ENCODE measurements at places on chromosomes 7 and 10. TPM values are rescaled to one million over a fixed set of nuclear protein-coding genes. Genes with fewer than 3 reads are reported as not detected.

- DNase-seq, result no peak
Observed at GRCh38 chr7:151803841-151804240, 73.1 kb downstream of the PRKAG2 start.

DNA sequence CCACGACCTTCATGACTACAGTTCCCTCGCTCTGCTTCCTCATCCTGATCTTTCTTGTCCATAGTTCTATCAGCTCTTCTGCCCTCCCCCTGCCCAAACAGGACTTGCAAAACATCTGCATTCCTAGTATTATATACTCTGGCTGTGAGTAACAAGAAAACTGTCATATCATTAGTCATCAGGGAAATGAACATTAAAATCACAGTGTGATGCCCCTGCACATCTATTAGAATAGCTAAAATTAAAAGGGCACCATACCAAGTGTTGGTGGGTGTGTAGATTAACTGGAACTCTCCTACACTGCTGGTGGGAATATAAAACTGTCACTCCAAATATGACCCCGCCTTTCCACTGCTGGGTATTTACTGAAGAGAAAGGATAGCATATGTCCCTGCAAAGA, 141.8 kb downstream of the C7orf25 start:
- DNase-seq, result no peak

DNA sequence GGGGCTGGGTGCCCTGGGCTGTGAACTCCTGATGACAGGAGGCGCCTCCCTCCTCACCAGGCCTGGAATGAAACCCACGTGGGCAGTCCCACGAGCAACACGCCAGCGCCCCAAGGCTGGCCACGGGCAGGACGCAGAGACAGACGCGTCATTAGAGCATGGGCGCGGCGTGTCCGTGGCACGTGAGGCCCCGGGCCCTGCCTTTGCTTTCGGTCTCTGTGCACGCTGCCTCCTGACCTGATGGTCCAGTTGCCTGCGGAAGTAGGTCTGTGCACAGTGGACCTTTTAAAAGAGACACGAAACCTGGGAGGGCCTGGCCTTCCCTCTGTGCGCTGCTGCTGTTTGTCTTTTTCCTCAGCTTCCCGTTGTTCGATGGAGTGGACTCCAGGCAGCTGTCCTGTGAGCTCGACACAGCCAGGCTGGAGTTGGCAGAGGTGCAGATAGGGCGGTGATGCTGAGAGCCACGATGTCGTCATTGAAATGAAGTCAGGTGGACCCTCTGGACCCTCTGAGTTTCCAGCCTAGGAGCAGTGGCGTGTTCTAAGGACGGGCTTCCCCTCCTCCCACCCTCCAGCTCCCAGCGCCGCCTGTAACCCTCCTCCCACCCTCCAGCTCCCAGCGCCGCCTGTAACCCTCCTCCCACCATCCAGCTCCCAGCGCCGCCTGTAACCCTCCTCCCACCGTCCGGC, 40.1 kb upstream of the CFAP46 start:
- DNase-seq, result no peak

GRCh38 chr7:100675105-100675451, 1.5 kb downstream of the GNB2 start:
- DNase-seq, result no peak

DNA sequence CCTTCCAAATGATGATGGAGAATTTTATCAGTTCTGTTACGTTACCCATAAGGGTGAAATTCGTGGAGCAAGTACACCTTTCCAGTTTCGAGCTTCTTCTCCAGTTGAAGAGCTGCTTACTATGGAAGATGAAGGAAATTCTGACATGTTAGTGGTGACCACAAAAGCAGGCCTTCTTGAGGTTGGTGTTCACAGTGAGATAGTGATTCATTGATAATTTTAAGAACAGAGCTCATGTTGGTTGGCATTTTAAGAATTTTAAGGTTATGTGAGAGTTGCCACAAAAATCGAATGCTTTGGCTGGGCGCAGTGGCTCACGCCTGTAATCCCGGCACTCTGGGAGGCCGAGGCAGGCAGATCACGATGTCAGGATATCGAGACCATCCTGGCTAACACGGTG, 25.9 kb downstream of the TAX1BP1 start:
- no peak for DNase-seq

- DNase-seq, result no peak
Observed at GRCh38 chr10:91339729-91340128, 70.4 kb upstream of the HECTD2 start.

DNA sequence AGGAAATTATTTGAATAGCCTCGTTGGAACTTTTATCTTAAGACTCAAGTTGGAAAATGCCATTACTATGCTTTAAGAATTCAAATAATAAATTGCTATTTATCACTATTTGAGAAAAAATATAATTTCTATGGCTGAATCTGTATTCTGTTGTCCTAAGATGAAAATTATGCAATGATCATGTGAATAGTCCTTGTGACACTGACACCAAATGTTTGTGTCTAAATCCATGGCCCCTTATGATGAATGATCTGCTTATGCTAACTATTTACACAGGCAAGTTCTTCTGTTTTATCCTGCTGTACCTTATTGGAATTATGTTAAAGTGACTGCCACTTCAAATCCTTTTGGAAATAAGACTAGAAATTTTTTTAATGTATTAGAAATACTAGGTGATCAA, 208.7 kb downstream of the DOCK4 start:
- DNase-seq, result no peak

- no peak for DNase-seq
Observed at GRCh38 chr7:67738145-67738544, 741.5 kb downstream of the TYW1 start.

- DNase-seq, result no peak
Observed at GRCh38 chr7:77797734-77798393, 370 bp downstream of the TMEM60 start.

DNA sequence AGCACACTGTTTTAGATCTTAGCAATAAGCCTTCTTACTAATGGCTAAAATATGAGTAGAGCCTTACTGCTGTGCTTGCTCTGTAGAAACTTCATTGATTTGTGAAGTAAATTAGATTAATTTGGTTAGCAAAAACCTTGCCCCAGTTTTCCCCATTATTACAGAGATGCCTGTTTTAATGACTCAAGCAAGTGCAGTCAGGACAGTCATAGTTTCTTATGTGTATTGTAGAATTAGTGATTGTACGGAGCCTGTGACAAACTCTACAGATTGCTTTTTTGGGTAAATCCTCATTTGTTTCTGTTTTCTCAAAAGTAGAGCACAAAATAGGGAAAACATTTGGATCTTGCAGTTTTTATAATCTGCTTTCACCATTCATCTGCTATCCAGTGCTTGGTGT, 7.0 kb downstream of the TAX1BP1 start:
- no peak for DNase-seq

DNA sequence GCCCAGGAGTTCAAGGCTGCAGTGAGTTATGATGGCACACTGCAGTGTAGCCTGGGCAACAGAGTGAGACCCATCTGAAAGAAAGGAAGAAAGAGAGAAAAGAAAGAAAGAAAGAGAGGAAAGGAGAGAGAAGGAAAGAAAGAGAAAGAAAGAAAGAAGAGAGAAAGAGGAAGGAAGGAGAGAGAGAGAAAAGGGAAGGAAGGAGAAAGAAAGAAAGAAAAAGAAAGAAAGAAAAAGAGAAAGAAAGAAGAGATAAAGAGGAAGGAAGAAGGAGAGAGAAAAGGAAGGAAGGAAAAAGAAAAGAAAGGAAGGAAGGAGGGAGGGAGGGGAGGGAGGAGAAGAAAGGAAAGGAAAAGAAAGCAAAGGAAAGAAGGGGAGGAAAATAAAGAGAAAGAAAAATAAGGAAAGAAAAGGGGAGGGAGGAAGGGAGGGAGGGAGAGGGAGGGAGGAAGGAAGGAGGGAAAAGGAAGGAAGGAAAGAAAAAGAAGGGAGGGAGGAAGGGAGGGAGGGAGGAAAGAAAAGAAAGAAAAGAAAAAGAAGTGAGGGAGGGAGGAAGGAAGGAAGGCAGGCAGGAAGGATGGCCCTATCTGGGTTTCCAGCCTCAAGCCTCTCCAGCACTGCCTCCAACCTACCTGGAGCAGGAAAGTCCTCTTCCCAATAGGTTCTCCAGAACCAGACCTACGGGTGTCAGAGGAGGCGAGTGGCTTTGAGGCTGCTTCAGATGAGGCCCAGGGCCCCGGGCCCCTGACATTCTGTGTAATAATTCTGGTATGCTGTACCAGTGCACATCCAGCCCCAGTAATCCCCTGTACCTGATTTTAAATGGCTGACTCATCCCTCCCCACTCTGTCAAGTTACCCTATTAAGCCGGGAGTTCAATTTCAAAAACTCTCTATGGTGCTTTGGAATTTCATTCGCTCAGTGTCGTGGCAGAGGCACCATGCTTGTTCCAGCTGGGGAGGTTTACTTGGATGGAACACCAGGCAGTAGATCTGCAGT, 6.8 kb upstream of the PARD3 start:
- DNase-seq, result no peak

DNA sequence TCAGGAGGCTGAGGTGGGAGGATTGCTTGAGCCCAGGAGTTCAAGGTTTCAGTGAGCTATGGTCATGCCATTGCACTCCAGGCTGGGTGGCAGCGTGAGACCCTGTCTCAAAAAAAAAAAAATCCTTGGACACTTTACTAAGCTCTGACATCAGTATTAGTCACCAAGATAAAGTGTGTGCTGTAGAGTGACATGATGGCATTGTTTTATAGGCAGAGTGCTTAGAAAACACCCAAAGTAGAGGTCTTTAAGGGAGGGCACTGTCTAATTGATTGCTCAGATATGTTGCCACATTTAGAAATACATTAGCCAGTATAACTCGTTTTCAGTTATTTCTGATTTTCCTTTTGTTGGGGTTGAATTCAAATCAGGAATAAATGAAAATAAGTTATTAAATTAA, 235.9 kb downstream of the REEP3 start:
- DNase-seq, result no peak

DNA sequence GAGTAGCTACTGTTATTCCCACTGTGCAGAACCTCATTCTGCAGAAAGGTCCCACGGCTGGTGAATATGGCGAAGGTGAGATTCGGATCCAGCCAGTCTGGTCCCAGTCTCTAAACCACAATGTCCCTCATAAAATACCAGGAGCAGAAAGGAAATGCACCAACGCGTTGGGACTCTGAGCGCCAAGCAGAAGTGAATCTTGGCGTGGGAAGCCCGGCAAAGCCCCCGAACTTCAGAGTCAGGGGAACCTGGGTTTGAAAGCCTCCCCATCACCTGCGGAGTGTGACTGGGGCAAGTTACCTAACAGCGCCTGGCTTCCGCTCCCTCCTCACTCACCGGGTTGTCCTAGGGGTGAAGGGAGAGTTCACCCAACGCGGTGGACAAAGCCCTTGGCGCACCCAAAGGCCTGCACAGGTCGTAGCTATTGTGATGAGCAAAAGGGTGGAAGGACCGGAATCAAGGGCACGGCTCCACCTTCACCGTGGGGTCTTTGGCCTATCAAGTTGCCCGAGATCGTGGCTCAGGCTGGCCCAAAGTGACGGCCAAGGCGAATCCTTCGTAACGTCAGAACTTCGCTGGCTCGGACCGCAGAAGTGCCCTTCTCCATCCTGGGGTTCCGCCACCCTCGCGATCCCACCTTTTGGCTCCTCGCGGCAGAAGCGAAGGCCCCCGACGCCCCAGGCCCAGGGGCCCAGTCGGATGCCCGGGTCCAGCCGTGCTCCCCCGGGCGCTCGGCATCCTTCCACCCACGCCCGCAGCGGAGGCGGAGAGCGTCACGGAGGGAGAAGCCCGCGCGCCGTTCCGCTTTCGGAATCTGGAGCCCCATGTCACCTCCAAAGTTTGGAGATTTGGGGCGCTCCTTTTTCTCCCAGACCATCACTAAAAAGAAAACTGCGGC, 811 bp downstream of the RGS10 start:
- no peak for DNase-seq

GRM3 gene
- not detected for total RNA-seq

PLPP4 gene
- not detected for total RNA-seq

ENO4 gene
- 0.22 TPM for total RNA-seq

LRRC18 gene
- total RNA-seq, result not detected

ZNF467 gene
- total RNA-seq, result 11.3 TPM

CCDC7 gene
- 4.0 TPM for total RNA-seq

LRRN3 gene
- 0.07 TPM for total RNA-seq

SPDYE9 gene
- total RNA-seq, result not detected

OR2A5 gene
- total RNA-seq, result not detected

Data from HCT116 (cell line).